ENCODE measurements at places on chromosomes 1 and 21.

- DNase-seq: no peak
Observed at GRCh38 chr1:218525031-218525430, 179.9 kb downstream of the TGFB2 start.

DNA sequence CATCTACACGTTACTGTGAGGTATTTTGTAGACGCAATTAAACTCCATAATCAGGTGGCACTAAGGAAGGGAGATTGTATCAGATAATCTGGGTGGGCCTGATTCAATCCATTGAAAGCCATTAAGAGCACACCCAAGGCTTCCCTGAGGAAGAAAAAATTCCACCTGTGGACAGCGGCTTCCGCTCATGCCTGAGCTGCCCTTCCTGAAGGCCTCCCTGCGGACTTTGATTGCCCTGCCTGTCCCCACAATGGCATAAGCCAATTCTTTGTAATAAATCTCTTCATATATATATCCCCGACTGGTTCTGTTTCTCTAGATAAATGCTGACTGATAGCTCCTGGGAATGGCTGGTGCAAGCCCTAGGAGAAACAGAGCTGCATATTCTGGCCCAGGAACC, 138.3 kb downstream of the TGFBR3 start:
- DNase-seq: no peak

- no peak for DNase-seq
Observed at GRCh38 chr1:84584126-84584525, 9.9 kb upstream of the CTBS start.

- no peak for DNase-seq
Observed at GRCh38 chr1:227907439-227908015, 40.2 kb downstream of the WNT9A start.

DNA sequence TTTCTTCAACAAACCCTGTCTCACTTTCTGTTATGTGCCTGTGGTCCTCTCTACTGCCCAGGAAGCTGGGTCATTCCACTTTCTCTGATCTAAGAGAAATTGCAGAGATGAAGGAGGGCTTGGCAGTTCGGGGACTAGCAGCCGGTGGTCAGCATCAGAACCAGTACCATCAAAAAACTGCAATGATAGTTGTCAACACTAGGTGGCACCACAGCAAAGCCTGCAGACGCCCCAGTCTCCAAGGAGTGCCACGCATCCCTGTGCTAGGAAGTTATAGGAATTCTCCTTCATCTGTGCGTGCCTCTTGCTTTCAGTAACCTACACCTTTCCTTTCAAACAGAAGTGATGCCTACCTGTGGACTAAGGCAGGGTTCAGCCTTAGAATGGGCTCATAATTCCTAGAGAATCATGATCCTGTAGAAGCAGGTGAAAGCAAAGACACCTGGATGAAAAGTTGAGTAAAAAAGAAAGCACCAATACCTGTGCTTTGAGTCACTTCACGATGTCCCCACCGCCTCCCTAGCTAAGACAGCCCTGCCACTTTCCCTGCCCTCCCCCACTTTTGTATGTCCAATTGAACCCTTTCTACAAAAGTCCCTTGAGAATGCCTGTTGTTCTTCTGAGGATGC, 129.2 kb downstream of the ADAMTS1 start:
- peak; percentile 49 for DNase-seq

- no peak for DNase-seq
Observed at GRCh38 chr1:158520955-158521665, 33.1 kb downstream of the OR6Y1 start.

DNA sequence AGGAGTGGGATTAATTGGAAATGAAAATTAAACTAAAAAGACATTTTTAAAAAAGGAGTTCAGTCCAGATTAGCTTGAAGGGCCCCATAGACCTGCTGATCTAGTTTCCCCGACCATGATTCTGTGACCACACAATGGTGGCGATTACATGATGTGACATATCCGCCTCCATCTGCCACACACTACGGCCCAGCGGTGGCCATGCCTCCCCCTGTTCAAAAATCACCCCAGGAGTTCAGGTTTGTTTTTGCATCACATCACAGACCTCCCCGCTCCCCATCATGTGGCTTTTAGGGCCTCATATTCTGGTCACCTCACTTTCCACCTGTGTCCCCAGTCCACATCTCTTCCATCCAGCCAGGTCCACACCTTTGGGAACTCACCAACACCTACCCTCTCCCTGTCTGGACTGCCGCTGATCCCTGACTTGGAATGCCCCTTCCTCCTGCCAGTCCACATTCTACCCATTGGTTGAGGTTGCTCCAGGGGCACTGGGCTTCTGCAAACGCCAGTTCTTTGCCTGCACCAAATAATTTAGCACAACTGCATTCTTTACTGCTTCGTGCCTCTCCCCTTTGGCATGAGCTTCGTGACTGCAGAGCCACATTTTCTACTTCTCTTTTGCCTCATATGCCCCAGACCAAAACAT, 38.9 kb downstream of the CD247 start:
- no peak for DNase-seq

DNA sequence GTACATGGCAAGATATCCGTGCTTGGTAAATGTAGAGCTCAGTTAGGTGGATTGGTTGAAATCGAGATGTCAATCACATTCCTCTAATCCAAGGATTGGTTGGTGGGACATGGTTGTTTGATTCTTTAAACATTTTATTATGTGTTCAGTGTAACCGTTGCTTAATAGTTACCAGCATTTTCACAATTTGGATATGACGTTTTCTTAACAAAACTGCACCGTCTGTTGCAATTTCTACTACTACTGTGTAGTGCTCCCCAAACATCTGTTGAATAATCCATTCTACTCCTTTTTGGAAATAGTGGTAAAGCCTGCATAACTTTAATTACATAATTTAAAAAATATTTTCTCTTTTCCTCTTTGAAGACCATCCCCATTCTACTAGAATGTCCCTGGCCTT, 16.3 kb downstream of the OR2B11 start:
- DNase-seq: no peak

DNA sequence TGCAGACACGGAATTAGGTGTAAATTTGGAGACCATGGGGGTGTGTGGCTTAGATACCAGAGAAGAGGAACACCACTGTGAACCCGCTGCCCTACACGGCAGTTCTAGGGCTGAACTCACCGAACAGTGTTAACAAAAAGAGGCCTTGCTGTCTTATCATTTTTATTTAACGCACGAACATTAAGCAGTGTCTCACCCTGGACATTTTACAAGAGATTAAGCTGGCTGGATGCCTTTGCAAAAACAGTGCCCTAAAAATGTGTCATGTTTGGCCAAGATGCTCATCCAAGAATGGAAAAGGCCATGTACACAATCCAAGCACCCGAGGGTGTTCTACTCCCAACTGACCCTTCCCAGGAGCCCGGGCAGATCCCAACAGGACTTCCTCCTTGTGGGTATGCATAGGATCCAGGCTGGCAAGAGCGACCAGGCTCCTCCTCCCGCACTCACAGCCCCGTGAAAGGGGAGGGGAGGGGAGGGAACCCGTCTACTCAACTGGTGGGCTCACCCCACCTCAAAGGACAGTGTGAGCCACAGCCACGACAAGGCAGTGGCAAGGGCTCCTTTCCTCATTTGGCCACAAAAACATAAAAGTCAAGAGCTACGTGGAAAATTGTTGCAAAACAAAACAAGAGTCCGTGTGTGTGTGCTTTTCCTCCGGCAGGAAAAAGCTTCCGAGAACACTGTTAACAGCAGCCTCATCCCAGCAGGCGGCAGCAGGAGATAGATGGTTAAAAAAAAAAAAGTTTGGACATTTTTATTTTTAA, 20.3 kb downstream of the C2CD2 start:
- DNase-seq: no peak

- DNase-seq: no peak
Observed at GRCh38 chr1:160362168-160362957, 4.5 kb upstream of the NHLH1 start.

DNA sequence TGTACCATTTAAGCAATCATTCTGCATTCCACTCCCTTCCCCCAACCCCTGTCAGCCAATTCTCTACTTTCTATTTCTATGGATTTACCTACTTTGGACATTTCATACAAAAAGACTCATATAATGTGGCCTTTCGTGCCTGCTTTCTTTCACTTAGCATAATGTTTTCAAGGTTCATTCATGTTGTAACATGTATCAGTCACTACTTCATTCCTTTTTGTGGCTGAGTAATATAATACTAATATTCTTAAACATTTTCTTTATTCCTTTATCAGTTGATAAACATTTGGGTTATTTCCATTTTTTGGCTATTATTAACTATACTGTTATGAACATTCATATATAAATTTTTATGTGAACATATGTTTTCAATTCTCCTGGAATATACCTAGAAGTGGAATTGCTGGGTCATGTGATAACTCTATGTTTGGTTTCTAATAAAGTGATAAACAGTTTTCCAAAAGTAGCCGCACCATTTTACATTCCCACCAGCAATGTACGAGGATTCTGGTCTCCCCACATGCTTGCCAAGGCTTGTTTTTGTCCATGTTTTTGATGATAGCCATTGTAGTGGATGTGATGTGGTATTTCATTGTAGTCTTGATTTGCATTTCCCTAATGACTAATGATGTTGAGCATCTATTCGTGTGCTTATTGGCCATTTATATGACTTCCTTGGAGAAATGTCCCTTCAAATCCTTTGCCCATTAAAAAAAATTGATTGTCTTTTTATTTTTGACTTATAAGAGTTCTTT, 61.9 kb upstream of the GNG12 start:
- no peak for DNase-seq

GRCh38 chr21:44761011-44761729, 40.5 kb downstream of the UBE2G2 start:
- no peak for DNase-seq

GRCh38 chr1:231213831-231214573, 27.0 kb upstream of the GNPAT start:
- no peak for DNase-seq

DNA sequence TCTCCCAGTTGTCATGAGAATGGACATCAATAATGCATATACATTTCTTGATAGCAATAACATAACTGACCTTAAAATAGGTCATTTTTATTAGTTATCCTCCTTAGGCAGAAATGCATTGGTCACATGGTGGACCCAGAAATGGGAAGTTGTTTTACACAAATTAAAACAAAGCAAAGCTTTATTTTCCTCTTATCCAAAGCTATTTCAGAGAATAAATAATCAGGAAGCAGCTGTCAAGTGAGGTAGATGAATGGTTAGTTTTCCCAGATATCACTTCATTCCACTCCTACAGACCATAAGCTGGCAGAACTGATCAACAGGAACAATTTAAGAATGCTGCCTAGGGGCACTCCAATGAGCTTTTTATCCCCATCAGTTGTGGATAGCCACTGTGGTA, 16.0 kb upstream of the OLIG1 start:
- no peak for DNase-seq

DNA sequence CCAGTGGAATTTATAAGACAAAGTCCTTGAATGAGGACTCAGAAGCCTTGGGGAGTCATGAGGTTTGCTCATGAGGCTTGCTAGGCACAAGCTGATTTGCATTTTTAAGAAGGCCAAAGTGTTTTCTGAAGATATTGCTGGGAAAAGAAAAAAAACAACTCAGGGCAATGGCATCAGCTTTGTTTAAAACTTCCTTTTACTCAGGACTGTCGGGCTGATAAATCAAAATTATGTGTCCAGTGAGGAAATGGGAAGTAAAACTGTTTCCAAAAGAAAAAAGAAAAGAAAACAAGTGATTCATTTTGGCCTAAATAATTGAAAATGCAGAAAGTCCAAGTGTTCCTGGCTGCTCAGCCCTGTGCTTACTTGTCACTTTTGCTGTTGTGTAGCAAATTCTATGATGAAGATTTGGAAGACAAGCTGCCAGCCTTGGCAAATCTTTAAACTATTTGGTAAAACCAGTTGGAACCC, 282.4 kb downstream of the HLX start:
- DNase-seq: no peak

DNA sequence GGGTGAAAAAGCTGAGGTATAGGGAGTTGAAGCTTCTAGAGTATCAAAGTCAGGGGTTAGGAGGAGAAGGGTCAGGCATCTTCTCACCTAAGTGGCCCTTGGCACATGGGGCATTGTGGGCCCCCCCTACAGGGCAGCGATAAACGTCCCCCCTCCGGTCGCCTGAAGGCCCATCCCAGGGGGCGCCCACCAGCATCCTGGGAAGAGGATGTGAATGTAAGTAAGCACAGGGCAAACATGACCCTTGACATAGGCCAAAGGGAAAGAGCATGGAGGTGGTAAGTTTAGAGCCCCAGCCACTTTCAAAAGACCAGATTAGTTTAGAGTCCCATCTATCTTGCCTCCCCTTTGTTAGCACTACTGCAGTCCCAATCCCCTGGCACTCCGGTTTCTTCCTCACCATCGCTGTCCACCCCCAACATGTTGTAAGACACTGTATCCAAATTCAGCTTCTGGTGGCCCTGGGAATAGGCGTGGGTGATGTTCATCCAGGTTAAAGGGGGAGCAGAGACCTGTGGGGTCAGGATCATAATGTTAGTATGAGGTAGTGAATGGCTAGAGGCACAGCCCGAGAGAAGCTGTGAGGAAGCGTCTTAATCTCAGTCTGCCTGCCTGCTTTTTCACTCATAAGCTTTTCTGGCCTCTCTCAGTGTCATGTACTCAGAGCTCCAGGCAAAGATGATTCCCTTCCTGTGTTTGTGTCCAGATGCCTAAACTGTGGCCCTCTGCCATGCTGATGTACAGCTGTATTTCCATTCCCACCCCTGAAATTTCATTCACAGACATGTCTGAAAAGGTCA, 2.7 kb downstream of the ITGA10 start:
- no peak for DNase-seq

GRCh38 chr1:244019982-244020485, 31.0 kb upstream of the ZBTB18 start:
- DNase-seq: no peak

- no peak for DNase-seq
Observed at GRCh38 chr1:147202576-147202975, 22.6 kb downstream of the FMO5 start.

- DNase-seq: no peak
Observed at GRCh38 chr1:186904361-186904760, 75.6 kb downstream of the PLA2G4A start.

DNA sequence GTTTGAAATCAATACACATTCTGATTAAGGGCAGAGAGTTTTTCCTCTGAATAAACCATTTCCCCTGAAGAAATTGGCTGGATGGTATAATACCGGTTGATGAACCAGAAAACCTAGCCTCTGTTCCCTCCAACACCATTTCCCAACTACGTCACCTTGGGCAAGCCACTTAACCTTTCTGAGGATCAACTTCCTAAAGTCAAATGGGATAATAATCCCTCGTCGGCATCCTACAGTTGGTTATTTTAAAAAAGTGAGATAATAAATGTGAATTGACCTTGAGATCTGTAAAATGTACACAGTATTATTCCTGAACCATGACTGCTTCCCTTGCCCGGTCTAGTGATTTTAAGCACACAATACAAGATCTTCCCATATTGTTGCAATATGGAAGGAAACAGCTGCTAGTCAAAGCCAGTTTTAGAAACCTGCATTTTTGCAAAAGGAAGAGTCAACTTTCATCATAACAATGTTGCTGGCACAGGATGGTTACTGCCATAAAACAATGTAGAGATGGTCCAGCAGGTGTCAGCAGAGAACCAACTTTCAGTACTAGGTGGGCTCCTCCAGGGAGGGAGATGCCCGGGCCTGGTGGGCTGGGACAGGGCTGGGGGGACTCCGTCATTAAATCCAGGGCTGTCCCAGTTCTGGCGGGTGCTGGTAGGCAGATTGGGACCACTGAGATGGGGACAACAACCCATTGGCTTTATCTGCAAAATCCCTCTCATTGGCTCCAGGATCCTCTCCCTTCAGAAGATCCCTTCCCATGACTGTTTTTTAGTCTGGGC, 5.2 kb upstream of the HLX start:
- no peak for DNase-seq

Measured in stimulated activated effector memory CD8-positive, alpha-beta T cell treated with anti-CD3 and anti-CD28 coated beads, Interleukin-12 subunit alpha, Interleukin-12 subunit beta, amount 100 ng/mL, for 72 hours (primary cell).